ENCODE measurements at places on chromosomes 7 and 10. TPM values are rescaled to one million over a fixed set of nuclear protein-coding genes. Genes with fewer than 3 reads are reported as not detected.

DNA sequence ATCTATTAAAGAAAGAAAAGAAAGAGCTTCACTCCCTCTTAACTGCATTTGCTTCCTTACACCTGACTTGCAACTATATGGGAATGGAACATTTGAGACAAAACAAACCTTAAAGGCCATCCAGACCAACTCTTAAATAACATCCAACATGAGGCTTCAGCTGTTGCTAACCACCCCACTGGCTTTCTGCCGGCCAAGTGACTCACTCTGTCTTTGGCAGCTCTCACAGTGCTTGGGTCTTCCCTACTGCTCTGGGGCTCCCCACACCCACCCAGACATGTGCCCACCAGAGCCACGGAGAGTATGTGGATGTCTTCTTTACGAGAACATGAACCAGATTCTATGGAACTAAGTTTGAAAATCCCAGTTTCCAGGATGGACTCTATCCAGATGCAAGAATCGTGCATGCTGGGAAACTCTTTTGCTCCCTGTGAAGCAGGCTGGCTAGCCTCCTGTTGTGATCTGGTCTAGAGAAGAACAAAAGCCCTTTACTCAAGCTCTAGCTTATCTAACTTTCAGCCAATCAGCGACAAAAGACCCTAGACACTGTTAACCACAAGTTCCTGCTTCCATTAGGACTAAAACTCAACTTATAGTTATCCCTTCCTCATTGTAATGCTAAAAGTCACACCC, 245.7 kb downstream of the TCERG1L start:
- DNase-seq, result no peak

DNA sequence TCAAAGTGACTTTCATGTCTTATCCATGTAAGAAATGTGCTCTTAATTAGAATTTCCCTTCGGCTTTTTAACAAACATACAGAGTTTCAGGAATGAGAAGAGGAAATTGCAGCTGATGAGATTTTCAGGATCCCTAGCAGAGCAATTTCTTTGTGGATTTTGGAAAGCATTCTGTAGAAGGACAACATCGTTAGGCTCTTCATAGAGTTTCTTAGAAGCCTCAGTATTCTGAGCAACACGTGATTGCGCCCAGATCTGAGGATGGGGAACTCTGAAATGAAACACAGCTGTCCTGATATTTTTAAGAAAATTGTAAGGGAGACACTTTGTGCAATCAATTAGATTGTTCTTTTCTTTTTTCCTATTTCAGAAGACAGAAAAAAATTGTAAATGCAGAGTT, 85.8 kb downstream of the LHFPL3 start:
- no peak for DNase-seq

DNA sequence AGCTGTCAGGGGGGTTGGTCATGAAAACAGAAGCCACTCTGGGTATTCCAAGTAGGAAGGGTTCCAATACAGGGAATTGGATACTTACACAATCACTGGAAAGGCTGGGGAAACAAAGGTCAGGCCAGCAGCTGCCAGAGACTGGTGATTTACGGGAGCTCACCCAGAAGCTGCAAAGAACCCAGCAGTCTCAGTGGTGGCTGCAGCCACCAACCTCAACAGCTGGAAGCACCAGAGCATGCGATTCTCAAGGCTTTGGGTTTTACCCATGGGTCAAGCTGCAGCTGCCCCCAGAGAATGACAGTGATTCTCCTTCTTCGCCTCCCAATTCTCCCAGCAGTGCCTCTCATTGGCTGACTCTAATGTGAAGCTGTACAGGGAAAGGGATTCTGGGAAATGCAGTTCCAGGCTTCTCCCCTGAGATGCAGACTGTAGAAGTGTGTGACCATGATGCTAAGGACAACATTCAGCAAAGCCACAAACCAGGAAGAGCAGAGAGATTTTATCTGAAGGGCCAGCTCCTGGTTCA, 107.2 kb upstream of the TCF7L2 start:
- no peak for DNase-seq

DNA sequence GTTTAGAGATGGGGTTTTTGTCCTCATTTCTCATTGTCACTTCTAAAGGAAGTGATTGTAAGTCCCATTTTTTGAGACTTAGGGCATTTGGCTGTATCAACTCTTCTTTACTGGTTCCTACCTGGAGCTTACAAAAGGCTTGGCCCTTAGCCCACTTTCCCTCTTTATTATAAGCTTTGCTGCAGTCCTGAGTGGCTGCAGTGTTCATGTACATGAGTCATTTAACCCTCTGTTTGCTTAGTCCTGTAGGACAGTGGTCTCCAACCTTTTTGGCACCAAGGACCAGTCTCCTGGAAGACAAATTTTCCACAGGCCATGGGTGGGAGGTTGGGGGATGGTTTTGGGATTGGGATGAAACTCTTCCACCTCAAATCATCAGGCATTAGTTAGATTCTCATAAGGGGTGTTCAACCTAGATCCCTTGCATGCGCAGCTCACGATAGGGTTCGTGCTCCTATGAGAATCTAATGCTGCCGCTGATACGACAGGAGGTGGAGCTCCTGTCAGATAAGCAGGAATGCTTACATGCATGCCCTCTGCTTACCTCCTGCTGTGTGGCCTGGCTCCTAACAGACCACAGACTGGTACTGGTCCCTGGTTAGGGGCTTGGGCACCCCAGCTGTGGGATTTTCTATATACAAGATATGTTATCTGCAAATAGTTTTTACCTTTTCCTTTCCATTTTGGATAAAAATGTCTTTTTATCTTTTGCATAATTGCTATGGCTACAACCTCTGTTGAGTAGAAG, 99.7 kb downstream of the CCSER2 start:
- peak; percentile 19 for DNase-seq

GRCh38 chr7:90592033-90592432, 4.1 kb upstream of the CDK14 start:
- DNase-seq, result no peak

DNA sequence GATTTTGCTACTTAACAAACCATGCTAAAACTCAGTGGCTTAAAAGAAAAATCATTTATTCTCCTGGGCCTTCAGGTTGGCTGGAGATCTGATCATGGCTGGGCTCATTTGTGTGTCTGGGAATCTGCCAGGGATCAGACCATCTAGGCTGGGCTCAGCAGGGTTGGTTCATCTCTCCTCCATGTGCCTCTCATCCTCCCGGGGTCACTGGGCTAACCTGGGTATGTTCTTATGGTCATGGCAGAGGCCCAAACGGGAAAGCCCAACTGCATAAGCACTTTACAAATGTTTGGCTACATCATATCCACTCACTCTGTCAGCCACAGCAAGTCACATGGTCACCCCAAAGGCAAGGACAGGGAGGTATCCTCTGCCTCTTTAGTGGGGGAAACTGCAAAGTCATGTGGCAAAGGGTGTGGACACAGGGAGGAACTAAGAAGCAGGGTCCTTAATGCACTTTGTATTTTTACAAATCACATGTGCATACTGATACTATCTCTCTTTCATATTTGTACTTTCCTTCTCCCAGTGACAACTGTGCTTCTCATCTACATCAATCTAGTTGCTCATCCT, 231.4 kb downstream of the BUB3 start:
- DNase-seq, result no peak

DNA sequence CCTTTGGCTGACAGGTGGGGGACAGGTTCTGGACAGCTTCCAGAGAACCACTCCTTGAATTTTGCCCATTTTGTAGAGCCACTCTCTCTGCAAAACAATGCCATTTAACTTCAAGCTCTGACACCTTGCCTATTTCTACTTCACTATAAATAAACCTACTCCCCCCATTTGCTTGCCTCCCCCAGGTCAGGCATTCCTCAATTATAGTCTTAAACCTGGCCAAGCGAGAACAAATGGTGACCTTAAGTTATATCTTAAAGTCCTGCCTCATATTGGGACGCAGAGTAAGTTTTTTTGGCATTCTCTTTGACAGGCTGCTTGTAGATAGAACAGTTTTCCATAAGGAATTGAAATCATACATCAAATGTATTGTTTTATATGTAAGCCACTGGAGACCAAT, 706.9 kb downstream of the LRMDA start:
- no peak for DNase-seq

DNA sequence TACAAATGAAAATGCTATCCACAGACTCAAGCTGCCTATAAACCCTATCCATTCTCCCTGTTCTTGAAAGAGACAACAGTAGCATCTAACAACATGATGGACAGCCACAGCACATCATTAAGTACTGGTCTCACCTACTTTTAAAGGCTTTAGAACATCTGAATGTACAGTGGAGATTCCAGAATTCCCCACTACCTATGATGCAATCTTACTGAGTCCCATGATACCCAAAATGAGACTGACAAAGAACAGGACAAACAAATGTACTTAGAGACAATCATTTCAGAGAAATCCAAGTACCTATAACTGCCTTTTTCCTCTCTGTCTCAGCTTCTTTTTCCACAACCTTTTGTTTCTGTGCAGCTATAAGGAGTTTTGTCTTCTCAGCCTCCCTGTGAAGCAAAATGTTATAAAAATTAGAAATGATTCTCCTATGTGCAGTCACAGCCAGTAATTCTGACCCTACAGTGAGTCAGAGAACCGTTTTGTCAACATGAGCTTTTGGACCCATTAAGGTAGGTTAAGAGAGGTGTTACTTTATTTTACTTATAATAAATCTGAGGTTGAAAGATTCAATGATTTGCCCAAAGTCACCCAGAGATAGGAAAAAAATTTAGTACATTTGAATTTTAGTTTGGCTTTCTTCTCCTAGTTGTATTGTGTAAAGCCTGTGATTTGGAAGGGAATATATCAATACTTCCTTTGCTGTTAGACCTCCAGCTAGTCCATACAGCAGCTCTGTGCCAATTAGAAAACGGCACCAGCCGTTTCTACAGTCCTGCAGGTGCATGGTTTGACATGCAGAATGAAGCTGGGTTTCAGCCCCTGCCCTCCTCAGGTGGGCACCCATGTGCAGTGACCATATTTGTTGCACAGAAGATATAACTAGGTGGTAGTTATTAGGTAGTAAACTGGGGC, 21.9 kb downstream of the ERLIN1 start:
- peak; percentile 51 for DNase-seq

DNA sequence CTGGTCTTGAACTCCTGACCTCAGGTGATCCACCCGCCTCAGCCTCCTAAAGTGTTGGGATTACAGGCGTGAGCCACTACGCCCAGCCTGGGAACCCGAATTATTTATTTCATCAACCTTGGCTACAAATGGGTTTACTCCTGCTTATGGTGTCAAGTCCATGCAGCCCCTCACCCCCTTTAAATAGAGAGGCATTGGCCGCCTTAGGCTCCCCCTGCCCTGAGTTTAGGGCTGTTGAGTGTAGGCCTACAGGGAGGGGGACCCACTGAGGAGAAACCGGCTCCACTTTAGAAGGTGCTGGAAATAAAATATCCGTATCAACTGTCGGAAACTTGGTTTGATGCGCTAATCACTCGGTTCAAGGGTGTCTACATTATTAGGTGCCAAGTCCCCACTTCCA, 8.7 kb upstream of the SP8 start:
- DNase-seq, result no peak

DNA sequence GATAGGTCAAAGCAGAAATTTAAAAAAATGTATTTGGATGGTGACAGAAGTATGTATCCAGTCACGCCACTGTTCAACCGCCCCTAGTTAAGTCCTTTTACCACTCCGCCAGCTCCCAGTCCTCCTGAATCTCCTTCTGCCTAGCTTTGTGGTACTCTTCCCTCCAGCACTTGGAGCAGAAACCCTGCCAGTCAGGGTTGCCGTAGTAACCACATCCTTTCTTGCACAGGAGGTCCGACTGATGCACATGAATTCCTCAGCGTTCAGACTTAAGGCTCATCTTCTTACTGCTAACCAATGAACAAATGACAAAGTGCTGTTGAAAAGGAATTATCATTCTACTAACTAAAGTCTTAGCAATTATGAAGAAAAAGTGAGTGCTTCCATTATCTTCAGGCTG, 175.3 kb upstream of the KCTD7 start:
- no peak for DNase-seq

GRCh38 chr7:40580776-40581175, 446.0 kb downstream of the SUGCT start:
- no peak for DNase-seq

DNA sequence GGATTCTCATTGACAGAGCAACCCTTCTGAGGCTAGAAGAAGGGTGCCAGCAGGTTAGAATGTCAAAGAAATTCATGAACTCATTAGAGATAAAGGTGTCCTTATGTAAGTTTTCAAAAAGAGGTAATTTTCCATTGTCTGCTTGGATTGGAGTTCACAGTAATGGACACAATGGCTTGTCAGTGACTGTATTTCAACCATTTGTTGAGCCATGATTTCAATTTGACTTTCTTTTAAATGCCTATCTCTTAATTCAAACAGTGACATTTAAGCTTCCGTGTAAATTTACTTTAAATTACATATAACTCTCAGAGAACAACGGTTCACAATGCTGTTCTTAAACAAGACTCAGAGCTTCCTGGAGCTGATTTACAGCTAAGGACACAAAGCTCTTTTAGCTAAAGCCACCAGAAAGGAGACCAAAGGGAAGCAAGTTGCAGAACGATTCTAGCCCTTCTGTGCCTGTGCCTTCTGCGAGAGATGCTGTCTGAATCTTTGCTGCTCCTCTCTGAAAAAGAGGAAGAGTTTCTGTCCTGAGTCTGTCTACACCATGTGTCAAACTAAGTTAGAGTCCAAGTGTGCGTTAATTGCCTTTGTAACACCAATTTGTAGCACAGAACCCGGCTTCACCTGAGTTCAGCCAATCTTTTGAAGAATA, 42.2 kb upstream of the PFKP start:
- DNase-seq, result no peak

- no peak for DNase-seq
These were observed 22.8 kb downstream of the VOPP1 start for GRCh38 chr7:55549457-55549856.

DNA sequence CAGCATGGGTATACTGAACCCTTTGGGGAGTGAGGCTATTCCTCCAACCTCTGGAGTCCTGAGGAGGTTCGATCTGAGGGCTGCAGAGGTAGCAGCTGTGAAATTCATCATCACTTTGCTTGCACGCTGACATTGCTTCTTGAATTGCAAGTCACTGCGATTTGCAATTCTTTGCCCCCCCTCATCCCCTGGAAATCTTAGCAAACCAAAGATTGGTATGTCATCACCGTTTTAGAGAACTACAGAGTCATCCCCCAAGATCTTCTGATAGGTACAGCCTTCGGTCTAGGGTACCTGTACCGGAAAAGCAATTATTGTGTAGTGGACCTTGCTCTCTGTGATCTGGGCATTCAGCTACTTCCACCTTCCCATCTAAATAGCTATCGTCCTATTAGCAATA, 192.6 kb downstream of the KLF6 start:
- no peak for DNase-seq

- no peak for DNase-seq
These were observed 210.7 kb upstream of the FRMD4A start for GRCh38 chr10:14541379-14541778.

- DNase-seq, result no peak
These were observed 309.2 kb downstream of the FGFR2 start for GRCh38 chr10:121288864-121289661.

GRCh38 chr10:35274498-35275060, 61.7 kb upstream of the CCNY start:
- DNase-seq, result no peak

STEAP1 gene
- 22.8 TPM for polyA plus RNA-seq

GRM8 gene
- not detected for polyA plus RNA-seq

AOAH gene
- 0.05 TPM for polyA plus RNA-seq

COL1A2 gene
- 0.60 TPM for polyA plus RNA-seq

FAM25G gene
- polyA plus RNA-seq, result 1.4 TPM

Measured in mammary epithelial cell (primary cell).